Activated T-cell treated with anti-CD3 and anti-CD28 coated beads, Interleukin-2, amount 50 U/mL, for 1 hour (primary cell): ENCODE measurements at places on chromosomes 1 and 21.

GRCh38 chr1:221039616-221040015 is 160.4 kb downstream of the HLX start:
- DNase-seq = no peak

- DNase-seq = no peak
Measured at GRCh38 chr1:17857996-17858395, 102.9 kb downstream of the ACTL8 start.

- no peak for DNase-seq
Measured at GRCh38 chr21:15247613-15248012, 182.8 kb upstream of the NRIP1 start.

DNA sequence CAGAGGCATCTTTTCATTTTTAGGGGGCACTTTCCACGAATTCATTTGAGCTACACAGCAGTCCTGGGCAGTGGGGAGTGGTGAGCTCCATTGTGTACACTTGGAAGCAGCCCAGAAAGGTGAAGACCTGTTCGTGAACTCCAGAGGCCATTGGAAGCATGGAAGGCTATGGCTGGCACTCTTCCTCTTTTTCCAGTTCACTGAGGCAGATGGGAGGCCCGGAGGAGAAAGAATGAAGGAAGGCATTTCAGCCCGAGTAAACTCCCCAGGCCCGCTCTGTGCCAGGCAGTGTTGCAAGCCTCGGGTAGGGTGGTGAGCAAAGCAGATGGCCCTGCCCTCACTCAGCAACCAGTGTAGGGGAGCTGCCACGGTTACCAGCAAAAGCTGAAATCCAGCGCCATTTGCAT is 673 bp upstream of the DHCR24 start:
- no peak for DNase-seq

DNA sequence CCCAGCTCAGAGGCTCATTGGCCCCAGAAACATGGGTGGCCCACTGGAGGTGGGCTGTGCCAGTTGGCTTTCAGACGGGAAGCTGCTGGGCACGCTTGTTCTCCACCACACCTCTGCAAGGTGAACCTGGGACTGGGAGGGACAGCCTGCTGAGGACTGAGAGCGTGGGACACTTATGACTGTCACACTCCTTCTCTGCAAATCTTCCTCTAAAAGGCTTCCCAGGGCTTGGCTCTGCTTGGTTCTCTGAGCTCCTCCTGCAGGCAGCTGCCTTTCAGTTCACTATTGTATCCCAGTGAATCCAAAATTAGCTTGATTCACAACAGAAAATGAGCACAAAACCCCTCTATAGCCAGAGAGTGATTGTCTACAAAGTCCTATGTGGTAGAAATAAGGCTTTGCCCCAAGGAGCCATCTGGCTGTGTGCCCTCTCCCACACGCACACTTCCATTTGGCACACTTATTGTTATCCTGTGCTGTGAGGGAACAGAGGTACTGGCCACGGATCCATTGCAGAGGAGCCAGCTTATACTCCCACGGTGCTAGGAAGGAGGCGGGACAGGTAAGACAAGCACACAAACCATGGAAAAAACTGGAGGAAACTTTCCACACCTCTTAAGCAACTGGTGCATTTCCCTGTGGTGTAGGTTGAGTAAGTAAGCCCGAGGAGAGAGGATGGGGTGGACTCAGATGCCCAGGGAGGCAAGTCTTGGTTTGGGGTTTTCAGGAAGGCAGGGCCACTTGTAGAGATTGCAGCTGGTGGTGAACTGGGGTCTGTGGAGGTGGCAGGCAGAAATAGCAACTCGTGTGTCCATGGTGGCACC is 18.9 kb upstream of the BTG2 start:
- no peak for DNase-seq

DNA sequence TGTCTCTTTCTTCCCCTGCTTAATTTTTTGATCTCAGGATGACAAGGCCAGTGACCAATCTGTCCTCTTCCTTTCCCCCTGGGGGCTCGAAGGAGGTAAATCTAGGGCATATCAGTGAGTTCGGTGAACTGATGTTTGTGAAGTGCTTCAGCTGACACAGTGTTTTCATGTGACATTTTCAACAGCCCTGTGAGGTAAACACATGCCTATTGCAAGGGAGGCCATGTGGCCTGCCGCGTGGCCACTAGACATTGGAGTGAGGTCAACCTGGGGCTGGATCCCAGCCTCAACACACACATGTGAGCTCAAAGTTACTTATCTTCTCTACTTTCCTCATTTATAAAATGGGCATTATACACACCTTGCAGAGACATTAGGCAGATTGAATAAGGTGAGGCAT is 126.3 kb downstream of the PLPP3 start:
- DNase-seq = no peak

GRCh38 chr1:18340787-18341186 is 139.9 kb upstream of the KLHDC7A start:
- no peak for DNase-seq

DNA sequence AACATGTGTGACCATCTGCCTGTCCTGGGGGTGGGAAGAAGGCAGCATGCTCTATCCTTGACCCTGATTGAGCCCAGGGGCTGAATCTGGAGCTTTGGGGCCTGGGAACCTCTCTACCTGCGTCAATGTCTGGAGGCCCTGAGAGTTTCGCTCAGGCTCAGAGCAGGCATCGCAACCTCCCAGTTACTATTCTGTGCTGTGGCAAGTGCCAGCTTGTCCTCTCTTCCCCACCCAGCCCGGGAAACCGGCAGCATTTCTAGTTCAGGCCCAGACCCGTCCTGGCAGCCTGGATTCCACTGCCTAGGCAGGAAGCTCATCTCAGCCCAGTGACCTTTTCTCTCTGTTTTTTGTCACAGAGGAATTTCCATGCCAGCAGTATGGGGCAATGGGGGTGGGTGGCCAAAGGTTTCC is 10.0 kb upstream of the IRF6 start:
- no peak for DNase-seq

GRCh38 chr1:19728413-19729145 is 63.9 kb downstream of the HTR6 start:
- no peak for DNase-seq

DNA sequence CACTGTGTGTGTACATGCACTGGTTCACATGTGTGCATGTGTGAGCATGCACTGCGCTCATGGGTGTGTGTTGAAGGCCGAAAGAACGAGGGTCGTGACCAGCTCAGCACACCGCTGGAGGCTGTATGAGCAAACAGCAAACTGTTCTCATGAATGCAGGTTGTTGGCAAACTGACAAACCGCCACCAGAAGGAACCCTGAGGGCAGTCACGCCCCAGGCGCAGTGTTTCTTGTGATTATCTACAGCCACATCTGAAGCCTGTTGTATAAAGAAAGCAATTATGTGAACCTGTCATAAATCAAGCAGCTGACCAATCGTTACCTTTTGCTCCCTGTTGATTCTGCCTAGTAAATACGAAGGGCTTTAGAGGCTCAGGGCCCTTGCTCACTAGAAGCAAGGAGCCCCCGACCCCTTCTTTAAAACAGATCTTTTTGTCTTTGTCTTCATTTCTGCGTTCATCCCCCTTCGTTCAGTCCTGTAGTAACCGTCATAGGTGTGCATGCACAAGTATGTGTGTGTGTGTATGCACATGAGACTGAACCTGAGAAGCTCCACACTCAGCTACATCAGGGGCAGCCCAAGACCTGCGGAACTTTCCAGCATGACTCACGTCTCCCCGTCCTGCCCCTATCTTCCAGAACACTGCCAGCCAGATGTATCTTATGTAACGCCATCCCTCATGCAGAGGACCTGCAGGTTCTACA is 16.8 kb upstream of the RIPK4 start:
- DNase-seq = no peak

DNA sequence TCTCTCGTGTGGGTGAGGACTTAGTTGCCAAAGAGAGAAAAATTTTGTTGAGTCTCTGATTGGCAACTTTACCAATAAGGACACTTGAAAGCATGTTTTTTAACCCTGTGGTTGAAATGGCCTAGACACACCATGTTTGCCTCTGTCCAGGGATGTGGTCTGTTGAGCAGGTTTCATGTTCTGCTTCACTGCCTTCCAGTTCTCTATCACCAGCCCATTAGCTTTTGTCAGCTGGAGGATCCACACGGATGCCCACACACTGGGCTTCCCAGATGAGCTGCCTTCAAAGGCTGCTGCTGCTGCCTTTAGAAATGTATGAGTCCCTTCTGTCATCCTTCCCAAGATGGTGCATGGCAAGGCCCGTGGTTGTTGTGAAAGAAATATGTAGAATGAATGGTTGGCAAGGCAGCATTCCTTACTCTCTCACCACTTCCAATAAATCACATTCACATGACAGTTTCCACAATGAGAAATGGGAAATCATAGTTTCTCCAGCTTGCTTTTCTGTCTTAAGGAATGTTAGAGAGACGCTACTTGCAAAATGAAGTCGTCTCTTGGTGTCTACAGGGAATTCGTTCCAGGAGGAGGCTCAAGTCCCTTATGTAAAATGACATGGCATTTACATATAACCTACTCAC is 108.2 kb upstream of the SLC35F3 start:
- DNase-seq = no peak

- no peak for DNase-seq
Measured at GRCh38 chr1:63643517-63643916, 50.3 kb downstream of the PGM1 start.

GRCh38 chr1:162904579-162904978 is 43.6 kb upstream of the CCDC190 start:
- no peak for DNase-seq

DNA sequence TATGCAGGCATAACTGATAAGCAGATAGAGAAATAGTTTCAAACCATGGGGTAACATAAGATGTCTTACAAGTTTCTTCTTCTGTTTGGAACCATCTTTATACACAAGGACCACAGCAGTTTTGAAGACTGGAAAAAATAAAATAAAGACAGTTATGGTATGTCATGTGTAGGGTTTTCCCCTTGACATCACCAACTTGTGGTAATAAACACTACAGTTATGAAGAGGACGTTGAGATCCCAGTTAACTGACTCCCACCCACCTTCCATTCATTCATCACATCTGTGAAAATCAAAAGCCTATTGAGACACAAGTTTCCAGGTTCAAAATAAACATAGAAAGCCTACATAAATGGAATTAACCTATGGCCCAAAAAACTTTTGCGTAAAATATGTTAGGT is 92.5 kb upstream of the KRTAP19-8 start:
- DNase-seq = no peak

GRCh38 chr1:119768778-119769177 is at the start of gene HMGCS2:
Gene HMGCS2 (minus strand): TSS chr1:119768905. CDS start chr1:119768844, 61 bp downstream.
- no peak for DNase-seq

DNA sequence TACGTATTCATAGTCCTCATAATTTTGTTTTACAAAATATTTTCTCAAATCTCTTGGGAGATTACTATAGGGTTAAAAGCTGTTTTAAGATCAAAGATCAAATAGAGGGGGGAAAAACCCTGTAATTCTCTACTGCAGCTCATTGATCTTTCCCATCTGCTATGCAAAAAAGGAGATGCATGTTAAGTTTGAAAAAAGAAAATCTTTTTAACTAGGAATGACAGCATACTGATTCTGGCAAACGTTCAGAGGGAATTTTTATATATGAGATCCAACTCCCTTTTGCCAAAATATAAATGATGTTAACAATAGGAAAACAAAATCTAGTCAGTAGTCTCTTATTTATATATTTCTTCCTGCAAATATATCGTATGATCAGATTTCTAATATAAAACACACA is 69.1 kb downstream of the SMYD3 start:
- no peak for DNase-seq

DNA sequence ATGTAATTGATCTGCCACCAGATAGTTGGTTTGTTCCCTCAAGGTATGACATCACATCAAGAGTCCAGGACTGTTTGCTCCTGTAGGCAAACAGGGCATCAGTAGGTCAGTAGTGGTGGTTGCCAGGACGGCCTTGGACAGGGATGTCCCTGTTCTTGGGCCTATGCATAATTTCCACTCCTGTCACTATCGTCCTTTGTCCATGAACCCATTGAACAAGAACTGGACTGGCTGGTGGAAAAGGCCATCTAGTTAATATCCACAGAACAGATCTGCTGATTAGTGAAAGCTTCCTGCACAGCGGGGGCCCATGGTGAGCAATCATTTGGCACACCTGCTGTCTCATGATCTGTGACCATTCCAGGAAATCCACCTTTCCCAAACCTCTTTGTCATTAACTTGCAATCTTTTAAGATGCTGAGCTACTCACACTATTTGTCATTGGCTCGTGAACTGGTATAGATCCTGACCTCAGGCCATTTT is 12.4 kb upstream of the BSDC1 start:
- no peak for DNase-seq

DNA sequence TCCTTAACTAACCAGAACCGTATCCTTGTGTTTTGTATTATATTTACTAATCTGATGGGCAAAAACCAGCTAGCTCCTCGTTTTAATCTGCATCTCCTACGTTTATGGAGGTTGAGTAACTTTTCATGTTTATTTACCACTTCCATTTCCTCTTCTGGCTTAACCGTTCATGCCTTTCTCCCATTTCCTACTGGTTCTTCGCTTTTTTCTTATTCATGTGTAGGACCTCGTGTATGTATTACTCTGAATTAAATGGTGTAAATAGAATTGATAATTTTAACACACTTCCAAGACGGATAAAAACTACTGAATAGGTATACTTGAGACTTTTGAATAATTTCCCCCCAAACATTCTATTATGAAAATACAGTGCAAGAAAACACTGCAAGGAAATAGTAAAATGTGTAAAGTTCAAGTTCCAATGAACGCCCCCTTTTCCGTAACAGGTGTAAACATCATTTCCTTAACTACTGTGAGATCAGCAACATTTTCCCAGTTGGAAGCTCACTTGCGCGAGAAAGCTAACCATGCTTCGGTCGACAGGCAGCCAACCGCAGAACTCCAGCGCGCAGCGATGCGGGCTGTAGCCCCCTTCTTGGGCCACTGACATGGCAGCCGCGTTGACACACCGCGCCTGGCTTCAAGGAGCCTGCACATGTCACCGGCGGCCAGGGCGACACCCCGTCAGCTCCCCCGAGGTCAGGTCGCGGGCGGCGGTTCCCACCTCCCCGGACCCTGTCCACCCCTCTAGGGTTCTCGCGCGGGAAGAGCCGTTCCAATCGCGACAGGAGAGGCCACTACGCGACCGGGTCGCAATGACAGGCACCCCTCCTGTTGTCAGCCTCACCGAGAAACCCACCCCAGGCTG is 816 bp downstream of the EDEM3 start:
- DNase-seq = no peak

- no peak for DNase-seq
Measured at GRCh38 chr1:2232916-2233438, 4.9 kb downstream of the SKI start.

DNA sequence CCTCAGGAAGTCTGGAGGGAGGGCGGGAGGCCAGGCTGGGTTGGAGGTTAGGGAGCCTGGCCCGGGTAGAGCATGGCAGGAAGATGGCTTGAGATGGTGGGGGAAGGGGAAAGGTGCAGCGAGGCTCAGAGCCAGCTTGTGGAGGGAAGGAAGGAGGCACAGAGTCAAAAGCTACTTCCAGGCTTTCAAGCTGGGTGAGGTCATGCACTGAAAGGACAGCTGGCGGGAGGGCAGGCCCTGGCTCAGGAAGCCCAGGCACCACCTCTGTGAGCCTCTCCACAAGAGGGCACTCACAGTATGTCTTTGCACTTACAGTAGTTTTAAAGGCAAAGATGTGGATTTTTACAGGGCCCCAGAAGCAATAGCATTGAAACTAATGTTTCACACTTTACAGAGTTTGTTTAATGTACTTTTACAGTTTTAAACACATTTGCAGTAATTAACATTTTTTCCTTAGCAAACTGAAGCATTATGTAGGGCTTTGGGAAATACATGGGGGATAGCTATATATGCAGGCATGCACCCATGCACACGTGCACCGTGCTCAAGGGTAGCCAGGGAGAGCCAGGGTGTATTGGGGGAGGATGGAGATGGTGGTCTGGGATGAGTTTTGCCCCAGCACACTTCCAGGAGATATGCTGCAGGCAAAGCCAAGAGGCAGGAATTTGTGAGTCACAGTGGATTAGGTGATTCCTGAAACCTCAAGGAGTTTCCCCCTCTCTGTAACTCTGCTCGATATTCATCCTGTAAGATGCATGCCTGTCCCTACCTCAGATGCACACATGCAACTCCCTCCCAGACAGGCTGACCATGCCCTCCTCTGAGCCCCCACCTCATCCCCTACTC is 6.1 kb upstream of the ADAM15 start:
- DNase-seq = peak; percentile 56
